ENCODE measurements at places on chromosomes 6 and 20.

DNA sequence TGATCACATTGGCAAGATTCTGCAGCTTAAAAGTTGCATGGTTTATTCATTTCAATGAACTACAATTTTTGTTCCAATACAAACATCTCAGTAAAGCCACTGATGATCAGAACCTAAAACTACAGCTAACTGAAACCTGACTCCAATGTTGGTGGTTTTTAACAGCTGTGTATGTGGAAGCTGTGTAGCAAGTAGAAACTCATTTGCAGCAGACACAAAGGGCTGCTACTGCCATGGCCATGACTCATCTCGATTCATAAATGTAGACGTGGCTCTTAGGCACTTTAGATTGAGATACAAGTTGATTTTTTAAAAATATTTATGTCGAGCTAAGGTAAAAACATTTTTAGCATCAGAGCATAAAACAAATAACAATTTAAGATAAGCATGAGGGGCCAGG, 19.5 kb upstream of the MAP3K4 start:
- DNase-seq, result no peak

DNA sequence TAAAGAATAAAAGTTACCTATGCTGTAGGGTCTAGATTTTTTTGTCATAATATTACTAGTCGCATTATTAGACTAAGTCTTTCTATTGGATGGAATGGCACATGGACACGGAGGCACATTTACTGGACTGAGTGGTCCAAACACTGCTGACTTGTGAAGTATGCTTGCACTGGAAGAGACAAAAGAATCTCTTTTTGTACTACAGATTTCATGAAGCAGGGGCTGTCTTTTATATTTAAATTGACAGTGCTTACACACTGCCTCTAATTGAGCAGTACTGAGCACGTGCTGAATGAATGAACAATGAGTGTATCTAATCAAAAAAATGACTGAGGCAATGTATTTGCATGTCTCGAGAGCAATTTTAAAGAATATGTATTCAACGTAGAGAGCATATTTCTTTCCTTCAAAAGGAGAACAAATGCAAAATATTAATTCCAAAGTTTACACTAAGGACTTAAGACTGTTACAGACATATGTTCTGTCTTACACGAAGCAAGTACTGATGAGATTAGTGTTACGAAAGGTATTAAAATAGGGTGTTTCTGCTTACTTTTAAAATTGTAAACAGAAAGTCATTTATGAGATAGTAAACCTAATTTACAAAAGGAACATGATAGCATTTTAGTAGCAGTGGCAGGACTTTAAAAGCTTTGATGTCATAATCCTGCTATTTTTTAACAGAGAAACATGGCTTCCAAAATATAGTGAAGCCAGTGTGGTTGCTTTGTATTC, 8.3 kb downstream of the ELOVL2 start:
- no peak for DNase-seq

GRCh38 chr20:5748246-5748645, 2.0 kb upstream of the SHLD1 start:
- no peak for DNase-seq

DNA sequence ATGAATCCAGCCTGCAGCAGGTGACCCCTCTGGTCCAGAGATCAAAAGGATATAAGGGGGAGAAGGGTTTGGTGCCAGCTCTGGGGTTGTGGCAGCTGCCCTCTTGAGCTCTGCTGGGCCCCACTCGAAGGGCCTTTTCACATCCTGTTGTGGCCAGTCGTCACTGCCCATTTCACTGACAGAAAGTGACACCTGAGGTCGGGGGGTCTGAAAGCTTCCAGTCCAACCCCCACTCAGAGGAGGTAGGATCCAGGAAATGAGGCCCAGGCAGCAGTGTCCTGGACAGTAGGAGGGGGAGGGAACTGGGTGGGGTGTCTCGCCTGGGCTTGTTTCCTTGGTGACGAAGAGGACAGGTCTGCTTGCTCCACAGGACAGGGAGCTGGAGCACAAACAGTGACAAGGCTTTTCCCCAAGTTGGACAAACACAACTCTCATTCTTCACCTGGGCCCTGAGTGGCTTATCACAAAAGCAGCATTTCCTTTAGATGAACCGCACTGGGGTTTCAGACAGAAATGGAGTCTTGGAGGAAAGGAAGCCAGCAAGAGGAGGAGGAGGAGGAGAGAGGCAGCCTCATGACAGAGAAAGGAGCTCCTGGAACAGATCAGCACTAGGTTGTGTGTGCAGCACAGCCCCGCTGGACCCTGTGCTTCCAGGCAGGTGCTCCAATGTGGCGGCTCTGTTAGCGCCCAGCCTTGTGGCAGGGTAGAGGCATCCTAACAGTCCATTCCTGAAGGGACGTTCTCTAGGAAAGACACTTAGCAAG, 11.0 kb downstream of the FRS3 start:
- no peak for DNase-seq

GRCh38 chr6:132062626-132063025, 111.5 kb upstream of the CCN2 start:
- no peak for DNase-seq

GRCh38 chr6:15332446-15332845, 86.6 kb downstream of the JARID2 start:
- no peak for DNase-seq

- no peak for DNase-seq
Measured at GRCh38 chr6:167845856-167846255, 19.1 kb downstream of the AFDN start.

GRCh38 chr20:35604449-35604747, 11.2 kb upstream of the SPAG4 start:
- DNase-seq, result no peak

GRCh38 chr6:136067731-136068341, 182.3 kb downstream of the MTFR2 start:
- no peak for DNase-seq

DNA sequence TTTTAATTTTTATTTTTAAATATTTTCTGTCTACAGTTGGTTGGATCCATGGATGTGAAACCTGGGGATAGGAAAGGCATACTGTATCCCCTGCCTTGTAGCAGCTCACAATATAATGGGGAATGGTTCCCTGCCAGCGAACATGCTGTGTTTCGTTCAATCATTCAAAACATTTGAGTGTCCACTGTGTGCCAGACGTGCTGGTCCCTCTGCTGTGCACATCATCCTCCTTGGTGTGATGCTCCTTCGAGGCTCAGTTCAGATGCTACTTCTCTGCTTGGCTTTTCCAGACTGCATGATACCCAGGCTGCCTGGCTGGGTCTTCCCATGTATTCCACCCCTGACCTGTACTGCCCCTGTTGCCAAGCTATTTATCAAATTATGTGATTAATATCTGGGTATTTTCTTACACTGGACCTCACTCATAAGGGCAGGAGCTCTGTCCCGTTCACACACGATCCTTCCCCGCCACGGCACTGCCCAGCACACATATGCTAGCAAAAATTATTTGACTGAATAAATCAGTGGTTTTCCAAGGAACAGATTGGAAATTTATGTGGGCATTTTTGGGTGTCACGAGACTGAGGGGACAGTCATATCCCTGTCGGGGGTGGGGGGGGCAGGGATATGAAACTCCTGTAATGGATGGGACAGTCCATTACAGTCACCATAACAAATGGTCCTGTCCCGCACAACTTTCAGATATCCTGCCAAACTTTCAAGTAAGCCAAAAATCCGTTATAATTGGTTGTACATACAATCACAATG, 4.9 kb downstream of the SDCBP2 start:
- DNase-seq, result no peak

GRCh38 chr6:21844120-21844917, 250.8 kb downstream of the SOX4 start:
- no peak for DNase-seq

All from activated T-helper 2 cell treated with anti-CD3 and anti-CD28 coated beads, Interferon-gamma antibody, Interleukin-2, Interleukin-4, amounts not matched to agents 10 μg/mL and 5 μg/mL and 100 μg/mL, durations not matched to agents 14 hours and 24 hours and 36 hours (primary cell).